Small intestine (tissue), 16 donors: ENCODE measurements at places on chromosomes 3 and 15. TPM values are rescaled to one million over a fixed set of nuclear protein-coding genes. Genes with fewer than 3 reads are reported as not detected.

DNA sequence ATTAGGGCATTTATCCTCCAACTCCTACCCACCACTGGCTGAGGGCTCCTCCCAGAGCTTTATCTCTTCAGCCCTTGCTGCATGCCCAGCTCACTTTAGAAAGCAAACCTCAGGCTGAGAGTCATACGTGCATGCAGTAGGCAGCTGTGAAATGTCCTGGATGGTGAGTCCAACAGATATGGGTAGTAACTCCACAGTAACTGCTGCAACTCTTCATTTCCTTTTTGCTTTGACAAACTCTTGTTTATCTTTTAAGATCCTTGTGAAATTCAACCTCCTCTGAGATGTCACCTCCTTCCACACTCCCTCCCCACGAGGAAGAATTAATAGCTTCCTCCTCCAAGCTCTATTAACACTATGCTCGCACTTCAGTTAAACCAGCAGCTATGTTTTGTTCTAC is 35.9 kb upstream of the CTNNB1 start:
- no peak for DNase-seq

- DNase-seq: peak; percentile 83
These were observed 237.6 kb upstream of the BHLHE40 start for GRCh38 chr3:4741404-4742307.

GRCh38 chr15:52558196-52558595 is 10.6 kb downstream of the ARPP19 start:
- DNase-seq: no peak

DNA sequence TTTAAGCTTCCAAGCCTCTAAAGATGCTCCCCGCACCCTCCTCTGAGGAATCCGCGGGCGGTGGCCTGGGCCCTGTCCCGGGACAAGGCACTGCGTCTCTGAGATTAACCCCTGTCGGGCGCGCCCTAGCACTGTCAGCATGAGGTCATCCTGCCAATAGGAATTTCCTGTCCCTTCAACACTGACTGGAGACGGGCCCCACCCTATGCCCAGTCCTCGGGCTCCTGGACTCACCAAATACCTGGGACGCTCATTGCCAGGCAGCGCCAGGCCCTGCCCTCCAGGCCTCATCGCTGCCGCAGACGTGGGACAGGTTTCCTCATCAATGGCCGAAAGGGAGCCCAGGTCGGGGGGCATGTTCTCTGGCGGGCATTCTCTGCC is 67.6 kb upstream of the SH3GL3 start:
- DNase-seq: no peak

DNA sequence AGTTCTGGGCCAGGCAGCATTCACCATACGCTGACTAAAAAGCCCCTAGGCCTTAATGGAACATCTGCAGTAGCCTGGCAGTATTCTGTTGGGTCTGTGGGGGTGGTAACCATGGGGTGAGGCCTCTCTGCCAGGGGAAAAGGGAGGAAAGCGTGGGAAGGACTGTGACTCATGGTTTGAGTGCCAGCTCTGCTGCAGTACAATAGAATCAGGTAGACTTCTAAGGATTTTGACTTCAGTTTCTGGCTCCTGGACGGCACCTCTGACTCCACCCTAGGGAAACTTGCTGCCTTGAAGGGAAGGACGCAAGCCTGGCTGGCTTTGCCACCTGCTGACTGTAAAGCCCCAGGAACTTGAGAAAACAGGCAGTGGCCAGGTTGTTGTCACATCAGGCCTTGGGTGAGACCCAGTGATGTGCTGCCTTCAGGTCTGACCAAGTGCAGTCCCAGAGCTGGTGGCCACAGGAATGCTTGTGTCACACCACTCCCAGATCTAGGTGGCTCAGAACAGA is 148.6 kb downstream of the SUCNR1 start:
- no peak for DNase-seq

- DNase-seq: no peak
These were observed 181.6 kb upstream of the RASGRP1 start for GRCh38 chr15:38746211-38746610.

DNA sequence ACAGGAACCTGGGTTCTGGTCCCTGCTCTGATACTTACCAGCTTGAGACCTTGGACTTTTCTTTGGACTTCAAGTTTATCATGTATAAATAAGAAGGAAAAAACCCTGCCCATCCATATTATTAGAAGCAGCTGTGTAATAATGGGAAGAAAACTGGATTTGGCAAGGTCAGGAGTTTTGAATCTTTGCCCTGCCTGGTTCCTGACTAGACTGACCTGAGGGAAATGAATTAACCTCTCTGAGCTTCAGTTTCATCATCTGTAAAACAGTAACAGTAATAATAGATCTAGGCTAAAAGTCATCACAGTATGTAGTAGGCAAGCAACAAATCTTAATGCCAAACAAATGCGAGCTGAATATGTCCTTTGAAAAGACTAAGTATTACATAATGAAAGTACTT is 68.8 kb downstream of the FSIP1 start:
- DNase-seq: no peak

The PRC1 gene
- polyA plus RNA-seq: 32.9 TPM
